Stimulated activated CD4-positive, alpha-beta T cell treated with anti-CD3 and anti-CD28 coated beads, Interleukin-15, amount 100 ng/mL, for 1 hour (primary cell): ENCODE measurements at places on chromosomes 11 and 22.

DNA sequence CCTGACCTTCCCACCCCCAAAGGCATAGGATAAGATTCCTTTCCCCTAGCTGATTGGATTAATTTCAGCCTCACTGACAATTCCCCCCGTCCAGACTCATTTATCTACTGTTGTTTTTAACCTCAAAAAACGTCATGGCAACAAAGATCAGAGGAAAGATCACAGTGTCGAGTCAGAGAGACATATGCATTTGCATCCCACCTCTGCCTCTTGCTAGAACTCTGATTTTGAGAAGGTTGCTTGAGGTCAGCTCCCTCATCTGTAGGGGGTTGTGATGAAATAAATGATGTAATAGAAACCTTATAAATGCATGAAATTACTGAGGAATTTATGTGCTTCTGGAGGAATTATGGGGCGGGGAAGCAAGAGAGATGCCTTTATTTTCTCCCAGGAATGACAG lies 53.3 kb upstream of the SYN3 start:
- DNase-seq = no peak

DNA sequence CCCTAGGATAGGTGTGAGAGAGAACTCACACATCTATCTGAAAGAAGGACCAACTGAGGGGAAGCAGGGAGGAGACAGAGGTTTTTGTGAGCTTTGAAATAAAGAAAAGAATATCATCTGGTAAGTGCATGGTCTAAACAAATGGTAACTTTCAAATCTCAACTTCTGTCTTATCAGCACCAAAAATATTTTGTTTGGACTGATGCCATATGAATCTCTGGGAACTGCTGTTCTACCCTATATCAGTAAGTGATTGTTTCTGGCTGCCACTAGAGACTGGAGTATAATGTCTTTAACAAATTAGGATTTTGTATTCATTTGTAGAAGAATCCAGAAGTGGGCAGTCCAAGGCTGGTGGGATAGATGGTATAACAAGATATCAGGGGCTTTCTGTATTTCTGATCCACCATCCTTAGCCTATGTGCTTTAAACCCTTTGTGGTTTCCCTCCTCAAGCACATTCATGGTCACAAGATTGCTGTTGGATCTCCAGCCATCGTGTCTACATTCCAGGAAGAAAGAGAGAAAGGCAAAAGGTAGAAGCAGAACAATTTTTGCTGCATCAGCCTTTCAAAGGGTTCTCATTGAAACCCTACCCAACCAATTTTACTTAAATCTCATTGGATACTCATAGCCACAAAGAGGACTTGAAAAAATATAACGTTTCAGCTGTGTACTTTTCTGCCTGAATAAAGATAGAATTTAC lies 4.7 kb downstream of the HEPHL1 start:
- DNase-seq = no peak

DNA sequence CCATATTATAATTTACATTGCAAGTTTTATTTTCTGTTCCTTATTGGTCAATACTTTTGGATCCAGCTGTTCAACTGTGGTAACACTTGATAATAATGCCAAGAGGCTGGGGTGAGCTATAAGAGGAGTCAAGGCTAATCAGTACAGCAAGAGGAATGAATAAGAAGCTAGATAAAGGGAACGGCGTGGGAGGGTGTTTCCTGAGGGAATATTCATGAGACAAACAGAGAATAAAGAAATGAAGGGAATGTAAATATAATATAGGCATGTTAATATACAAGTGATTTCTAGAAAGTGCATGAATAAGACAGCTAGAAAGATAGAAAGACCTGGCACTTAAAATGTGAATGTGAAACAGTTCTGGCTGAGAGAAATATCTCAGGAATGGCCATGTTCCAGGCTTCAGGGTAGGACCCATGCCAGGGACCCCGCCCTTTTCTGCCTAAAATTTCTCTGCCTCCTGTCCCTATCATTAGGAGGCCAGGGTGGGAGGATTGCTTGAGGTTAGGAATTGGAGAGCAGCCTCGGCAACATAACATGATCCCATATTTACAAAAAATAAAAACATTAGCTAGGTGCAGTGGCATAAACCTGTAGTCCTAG lies 3.9 kb downstream of the OR51B4 start:
- DNase-seq = no peak

GRCh38 chr11:1149545-1149944 lies 8.2 kb upstream of the MUC5AC start:
- no peak for DNase-seq

- DNase-seq = no peak
Measured at GRCh38 chr11:577611-577894, 1.3 kb downstream of the PHRF1 start.

DNA sequence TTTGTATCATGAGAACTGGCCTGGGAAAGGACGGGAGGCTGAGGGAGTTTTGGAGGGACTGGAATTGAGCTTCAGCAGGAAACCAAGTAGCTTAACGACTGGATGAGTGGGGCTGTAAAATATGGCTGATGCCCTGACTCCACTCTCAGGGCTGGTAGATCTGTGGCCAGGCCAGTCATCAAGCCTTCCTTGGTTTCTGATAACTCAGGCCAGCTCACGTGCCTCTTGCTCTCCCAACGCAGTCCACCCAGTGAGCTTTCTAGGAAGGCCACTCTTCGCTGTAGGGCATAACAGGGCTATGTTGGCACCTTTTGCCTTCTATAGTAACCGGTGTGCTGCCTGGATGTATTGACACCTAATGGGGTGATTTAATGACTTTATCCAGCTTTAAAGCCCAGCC lies 5.8 kb upstream of the MADD start:
- DNase-seq = no peak

GRCh38 chr11:134506046-134506445 lies 94.0 kb upstream of the B3GAT1 start:
- DNase-seq = no peak

- DNase-seq = no peak
Measured at GRCh38 chr11:113880971-113881370, 5.6 kb upstream of the USP28 start.

DNA sequence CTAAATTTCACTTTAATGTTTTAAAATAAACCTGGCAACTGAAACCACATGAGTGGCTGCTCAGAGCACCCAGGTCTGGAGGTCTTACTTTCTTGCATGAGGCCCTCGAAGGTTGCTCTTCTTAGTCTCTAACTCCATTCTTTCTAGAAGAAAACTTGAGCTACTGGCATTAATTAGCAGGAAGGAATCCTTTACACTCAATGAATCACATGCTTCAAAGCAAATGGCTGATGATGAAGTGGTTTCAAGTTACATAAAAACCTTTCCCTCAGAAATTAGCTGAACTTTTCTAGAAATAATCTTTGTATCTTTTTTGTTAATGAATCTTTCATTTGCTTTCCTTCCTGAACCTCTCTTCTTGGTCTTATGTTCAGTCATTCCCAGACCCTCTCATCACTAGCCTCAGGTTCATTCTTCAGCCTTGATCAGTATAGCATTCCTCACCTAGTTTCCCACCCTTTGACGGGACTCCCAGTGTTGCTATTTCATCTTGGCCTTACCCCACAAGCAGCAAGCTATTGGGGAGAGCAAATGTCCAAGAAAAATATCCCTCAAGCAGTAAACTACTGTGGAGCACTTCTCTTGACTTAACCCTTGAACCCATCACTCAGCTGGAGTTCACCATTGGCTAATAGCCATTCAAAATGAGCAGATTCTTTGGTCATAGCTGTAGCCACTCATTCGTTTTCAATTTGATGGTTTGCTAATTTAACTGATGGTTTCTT lies 75.1 kb downstream of the INSC start:
- no peak for DNase-seq

- DNase-seq = no peak
Measured at GRCh38 chr11:2825261-2825888, 60.2 kb downstream of the CDKN1C start.

GRCh38 chr11:126318574-126319373 lies 14.9 kb downstream of the DCPS start:
- DNase-seq = no peak

DNA sequence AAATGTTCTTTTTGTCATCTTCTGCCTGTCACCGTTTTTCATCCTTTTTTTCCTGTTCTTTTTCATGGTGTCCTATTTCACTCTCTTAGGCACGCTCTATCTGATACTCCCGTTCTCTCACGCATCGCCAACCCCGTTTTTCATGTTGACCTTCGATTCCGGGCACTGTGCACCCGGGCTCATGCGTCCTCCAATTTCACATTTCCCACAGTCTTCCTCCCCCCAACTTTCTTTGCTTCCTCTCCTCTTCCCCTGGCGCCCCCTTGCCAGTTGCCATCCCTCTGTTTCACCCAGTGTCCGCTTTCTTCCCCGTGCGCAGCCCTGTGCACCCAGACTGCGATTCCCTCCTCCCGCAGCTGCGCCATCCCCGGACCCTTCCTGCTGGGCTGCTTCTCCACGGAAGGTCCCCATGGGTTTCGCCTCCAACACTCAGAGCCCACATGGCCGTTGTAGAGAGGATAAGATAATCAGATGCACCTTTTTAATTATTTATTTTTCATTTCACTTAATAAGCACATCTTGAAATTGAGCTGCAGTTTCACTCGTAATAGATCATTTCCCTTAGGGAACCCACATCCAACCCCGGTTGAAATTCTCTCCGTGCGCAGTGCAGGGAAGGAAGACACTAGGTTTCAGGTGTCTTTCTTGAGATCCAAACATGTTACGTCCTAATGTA lies 791.1 kb downstream of the NTM start:
- no peak for DNase-seq

DNA sequence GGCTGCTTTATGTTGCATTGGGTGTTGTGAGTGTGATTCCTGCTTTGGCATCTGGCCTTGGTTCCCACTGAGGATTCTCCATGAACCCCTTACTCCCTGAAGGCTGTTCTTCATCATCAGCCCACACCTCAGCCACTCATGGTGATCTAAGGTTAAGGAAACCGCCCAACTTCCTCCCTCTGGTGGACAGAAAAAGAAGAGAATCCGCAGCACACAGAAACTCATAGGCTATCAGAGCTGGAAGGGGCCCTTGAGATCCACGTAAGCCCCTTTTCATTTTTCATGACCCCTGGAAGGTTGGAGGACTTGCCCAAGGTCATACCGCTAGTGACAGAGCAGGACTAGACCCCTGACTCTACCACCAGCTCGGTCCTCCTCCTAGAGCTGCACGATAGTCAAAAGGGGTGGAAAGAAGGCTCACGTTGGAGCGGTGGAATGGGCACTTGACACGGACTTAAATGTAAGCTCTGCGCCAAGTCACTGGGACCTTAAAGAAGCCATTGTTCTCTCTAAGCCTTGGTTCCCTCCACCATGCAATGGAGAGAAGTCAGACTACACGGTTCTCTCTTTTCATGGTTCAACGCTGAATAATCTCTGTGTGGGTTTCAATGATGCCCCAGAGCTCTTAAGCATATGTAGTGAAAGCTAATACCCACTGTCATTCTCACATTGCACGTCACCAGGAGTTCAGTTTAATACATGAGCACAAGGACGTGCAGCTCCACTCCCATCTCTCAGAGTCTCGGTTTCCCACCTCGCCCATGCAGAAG lies 83.6 kb upstream of the CRTAM start:
- no peak for DNase-seq

- DNase-seq = no peak
Measured at GRCh38 chr11:120660024-120660565, 148.5 kb downstream of the GRIK4 start.

GRCh38 chr11:65833297-65834030 lies at the start of gene SNX32:
Gene SNX32, plus strand, starts transcription at chr11:65833963. Its CDS starts 103 bp downstream, at chr11:65834066.
- peak; percentile 89 for DNase-seq

DNA sequence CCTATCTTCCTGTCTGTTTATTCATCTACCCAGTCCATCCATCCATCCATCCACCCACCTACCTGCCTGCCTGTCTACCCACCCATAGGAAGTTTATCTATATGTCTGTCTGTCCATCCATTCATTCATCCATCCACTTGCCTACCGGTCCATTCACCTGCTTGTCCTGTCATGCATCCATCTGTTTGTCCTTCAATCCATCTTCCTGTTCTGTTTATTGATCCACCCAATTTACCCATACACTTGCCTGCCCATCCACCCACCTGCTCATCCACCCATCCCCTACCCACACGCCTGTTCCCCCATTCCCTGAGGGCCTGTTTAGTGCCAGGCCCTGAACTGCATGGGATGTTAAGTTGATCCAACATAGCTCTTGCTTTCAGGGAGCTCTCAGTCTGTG lies 18.4 kb downstream of the PARVG start:
- DNase-seq = no peak

DNA sequence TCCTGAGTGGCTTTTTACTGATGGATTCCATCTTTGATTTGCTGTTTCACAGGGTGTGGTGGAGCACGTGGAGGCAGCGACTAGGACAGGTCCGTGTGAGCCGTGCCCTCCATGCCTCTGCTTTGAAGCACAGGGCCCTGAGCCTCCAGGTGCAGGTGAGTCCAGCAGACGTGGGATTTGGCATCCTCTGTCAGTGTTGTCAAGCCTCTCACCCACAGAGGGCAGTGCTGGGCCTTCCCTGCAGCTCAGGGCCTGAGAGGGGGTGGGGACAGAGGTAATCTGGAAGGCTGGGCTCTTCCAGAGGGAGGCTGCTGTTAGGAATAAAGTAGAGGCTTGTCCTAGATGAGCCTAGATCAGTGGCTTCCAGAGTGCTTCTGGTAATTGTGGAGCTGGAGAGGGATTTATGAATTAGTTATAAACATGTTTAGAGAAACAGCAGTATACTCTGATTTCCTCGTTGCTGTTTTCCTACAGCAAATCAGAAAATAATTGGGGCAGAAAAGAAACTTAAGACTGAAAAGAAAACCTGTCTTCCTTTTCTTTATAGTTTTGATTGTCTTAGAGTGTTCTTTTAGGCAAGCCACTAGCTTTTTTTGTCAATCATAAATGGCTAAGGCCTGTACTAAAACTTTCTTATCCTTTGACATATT lies 65.0 kb downstream of the SFI1 start:
- peak; percentile 7 for DNase-seq

GRCh38 chr11:76209973-76210930 lies 4.0 kb upstream of the WNT11 start:
- DNase-seq = no peak

- DNase-seq = no peak
Measured at GRCh38 chr11:79786961-79787360, 346.1 kb upstream of the TENM4 start.

GRCh38 chr11:82315093-82315492 lies 418.6 kb downstream of the FAM181B start:
- no peak for DNase-seq

- no peak for DNase-seq
Measured at GRCh38 chr22:35742342-35743100, 24.8 kb downstream of the APOL5 start.

- no peak for DNase-seq
Measured at GRCh38 chr11:3156282-3156660, 8.8 kb downstream of the OSBPL5 start.

DNA sequence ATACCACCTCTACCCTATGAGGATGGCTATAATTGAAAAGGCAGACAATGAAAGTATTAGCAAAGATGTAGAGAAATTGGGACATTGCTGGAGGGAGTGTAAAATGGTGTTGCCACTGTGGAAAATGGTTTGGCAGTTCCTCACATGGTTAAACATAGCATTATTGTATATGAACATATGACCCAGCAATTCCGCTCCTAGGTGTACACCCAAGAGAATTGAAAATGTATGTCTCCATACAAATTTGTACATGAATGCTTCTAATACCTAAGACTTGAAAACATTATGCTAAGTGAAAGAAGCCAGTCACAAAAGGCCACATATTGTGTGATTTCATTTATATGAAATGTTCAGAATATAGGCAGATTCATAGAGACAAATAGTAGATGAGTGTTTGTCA lies 10.0 kb downstream of the SLCO2B1 start:
- DNase-seq = no peak
